Stimulated activated CD8-positive, alpha-beta memory T cell treated with anti-CD3 and anti-CD28 coated beads, Interleukin-15, amount 100 ng/mL, for 48 hours (primary cell): ENCODE measurements at places on chromosomes 11 and 22.

- no peak for DNase-seq
These were observed 113.6 kb upstream of the NNMT start for GRCh38 chr11:114182471-114183043.

- no peak for DNase-seq
These were observed 10.0 kb upstream of the RELT start for GRCh38 chr11:73366265-73366610.

- DNase-seq: no peak
These were observed 54.1 kb upstream of the B3GAT1 start for GRCh38 chr11:134466156-134466555.

- no peak for DNase-seq
These were observed 26.8 kb upstream of the NRIP3 start for GRCh38 chr11:9030601-9031000.

DNA sequence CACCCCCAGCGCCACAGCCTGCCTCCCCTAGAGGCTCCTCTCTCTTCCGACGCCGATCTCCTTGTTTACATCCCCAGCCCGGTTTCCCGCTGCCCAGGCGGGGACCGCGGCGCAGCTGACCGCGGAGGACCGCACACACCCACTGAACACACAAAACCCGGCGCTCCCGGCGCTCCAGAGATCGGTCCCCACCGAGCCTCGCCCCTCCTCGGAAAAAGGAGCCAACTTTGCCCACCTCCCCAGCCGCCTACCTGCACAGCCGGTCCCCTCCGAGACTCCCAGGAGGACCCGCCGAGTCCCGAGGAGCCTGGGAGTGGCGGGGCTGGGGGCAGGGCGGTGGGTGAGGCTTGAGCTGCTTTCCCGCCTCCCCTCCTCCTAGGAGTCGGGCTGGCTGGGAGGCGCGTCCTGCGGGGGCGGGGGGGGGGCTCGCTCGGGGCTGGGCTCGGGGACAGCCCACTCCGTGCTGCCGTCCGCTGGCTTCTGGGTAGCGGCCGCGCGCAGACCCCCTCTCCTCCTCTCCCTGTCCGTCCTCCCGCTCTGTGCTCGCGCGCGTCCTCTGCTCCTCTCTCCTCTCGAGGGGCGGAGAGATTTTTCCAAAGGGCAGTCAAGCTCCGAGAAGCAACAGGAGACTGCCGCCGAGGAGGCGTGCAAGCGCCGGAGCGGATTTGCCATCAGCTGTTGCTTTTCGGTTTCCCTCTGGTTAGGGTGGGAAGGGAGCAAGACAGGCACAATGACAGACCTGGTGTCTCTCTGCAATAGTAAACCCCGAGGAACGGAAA is at the start of gene FXYD6:
FXYD6 (minus strand) TSS at position 318 of the 779 bp plus-strand sequence. CDS start 33,882 bp downstream, outside the sequence.
- no peak for DNase-seq

- no peak for DNase-seq
These were observed 11.9 kb downstream of the PLAAT2 start for GRCh38 chr11:63551091-63551888.

GRCh38 chr11:58564231-58564630 is 11.4 kb downstream of the LPXN start:
- no peak for DNase-seq

DNA sequence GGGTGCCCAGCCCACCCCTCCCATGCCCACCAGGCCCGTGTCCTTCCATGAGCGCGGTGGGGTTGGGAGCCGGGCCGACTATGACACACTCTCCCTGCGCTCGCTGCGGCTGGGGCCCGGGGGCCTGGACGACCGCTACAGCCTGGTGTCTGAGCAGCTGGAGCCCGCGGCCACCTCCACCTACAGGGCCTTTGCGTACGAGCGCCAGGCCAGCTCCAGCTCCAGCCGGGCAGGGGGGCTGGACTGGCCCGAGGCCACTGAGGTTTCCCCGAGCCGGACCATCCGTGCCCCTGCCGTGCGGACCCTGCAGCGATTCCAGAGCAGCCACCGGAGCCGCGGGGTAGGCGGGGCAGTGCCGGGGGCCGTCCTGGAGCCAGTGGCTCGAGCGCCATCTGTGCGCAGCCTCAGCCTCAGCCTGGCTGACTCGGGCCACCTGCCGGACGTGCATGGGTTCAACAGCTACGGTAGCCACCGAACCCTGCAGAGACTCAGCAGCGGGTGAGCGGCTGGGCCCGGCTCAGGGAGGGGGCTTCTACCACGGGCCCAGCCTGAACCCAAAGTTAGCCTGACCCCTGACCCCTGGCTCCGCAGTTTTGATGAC is 3.0 kb downstream of the PKP3 start:
- DNase-seq: no peak

DNA sequence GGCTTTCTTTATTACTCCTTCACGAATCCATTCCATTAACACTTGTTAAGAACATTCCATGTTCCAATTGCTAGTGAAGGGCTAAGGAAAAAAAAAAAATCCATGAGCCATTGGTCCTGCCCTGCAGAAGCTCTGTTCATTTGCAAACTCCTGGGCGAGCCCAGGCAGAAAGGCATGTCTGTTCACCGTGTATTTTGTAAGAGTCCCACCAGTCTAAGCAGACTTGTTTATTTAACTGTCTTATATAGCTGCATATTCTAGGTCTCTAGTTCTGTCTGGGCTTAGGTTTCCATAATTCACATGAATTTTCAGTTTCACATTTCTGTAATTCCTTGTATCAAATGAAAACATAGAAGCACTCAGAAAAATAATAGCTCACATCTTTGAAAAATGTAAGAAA is 97.4 kb upstream of the POU2AF2 start:
- no peak for DNase-seq

DNA sequence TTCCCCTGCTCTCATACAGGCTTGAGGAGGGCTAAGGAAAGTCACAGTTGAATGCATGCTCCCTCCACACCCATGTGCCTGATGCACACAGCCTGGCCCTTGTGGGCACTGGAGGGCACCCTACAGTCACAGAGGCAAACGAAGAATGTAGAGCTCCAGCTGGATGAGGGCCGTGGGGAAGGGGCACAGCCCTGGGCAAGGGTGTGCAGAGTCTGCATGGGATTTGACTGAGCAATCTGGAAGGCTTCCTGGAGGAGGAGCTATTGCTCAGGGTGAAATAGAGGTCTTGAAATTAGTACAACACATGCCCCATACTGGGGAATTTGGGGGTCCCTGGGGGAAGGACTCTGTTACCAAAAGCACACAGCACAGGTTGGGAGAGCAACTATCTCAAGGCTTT is 64.0 kb downstream of the KCNQ1 start:
- no peak for DNase-seq

GRCh38 chr11:67632175-67632981 is 2.6 kb upstream of the NUDT8 start:
- no peak for DNase-seq

- no peak for DNase-seq
These were observed 49.9 kb upstream of the LMO1 start for GRCh38 chr11:8313504-8314090.

DNA sequence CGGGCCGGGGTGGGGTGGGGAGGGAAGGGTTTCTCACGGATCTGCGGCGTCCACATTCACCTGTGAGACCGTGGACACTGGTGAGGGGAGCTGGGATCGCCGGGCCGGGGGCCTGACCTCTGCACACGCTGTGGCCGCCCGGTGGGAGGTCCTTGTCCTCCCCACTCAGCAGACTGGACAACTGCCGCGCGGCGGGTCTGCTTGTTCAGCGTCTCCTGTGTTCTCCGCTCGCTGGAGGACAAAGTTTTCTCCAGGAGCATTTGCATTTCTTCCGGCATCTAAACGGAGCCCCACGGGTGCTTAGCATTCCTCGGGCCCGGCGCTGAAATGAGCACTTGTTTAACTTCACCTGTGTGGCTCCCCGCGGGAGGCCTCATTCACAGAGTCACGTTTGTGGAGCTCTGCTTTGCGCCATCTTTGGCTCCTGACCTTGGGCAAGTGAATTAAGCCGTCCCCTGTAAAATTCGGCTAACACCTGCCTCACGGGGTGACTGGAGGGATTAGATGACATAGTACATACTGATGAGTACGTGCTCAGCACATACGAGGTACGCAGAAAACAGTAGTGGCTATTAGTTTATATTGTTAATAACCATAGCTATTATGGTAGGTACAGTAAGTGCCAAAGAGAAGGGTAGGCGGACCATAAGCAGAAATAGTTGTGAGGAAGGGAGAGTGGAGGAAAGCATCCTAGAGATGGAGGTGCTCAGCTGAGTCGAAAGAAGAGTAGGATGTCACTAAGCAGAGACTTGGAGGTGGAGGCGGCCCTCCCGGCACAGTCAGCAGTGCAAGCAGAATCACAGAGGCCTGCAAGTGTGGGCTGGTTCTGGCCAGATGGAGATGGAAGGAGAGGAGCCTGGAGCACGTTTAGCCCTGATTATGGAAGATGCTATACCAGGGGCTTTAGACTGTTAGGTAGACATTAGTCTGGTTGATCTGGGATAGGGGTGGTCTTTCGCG is 885 bp downstream of the TRMU start:
- no peak for DNase-seq

DNA sequence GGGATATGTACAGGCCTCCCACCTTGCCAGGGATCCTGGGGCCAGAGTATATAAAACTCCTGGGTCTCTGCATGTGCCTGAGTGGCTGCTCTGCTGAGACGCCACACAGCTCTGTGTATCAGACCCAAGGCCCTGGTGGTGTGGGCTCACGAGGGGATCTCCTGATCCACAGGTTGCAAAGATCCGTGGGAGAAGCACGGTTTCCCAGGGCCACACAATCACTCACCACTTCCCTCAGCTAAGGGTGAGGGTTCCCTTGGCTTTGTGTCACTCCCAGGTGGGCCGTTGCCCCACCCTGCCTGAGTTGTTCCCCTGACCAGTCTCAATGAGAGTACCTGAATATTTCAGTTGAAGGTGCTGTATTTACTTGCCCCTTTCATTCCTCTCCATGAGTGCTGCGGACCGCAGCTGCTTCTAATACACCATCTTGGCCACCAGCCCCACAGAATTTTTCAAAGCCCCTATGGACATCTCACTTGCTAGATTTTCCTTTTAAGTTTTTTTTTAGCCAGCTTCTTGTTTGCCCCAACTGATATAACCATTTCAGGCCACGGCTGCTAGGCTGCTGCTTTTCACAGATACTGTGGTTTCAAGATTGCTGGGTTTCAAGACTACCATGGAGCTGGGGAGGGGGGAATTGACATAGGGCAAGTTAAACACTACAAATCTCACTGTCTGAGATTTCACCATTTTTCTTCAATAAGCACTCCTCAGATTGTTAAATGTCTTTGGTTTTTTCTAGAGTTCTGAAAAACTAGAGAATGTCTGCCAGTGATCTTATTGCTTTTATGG is 13.7 kb upstream of the DEPDC7 start:
- DNase-seq: no peak

- no peak for DNase-seq
These were observed 25.1 kb downstream of the OPCML start for GRCh38 chr11:133507185-133507584.

DNA sequence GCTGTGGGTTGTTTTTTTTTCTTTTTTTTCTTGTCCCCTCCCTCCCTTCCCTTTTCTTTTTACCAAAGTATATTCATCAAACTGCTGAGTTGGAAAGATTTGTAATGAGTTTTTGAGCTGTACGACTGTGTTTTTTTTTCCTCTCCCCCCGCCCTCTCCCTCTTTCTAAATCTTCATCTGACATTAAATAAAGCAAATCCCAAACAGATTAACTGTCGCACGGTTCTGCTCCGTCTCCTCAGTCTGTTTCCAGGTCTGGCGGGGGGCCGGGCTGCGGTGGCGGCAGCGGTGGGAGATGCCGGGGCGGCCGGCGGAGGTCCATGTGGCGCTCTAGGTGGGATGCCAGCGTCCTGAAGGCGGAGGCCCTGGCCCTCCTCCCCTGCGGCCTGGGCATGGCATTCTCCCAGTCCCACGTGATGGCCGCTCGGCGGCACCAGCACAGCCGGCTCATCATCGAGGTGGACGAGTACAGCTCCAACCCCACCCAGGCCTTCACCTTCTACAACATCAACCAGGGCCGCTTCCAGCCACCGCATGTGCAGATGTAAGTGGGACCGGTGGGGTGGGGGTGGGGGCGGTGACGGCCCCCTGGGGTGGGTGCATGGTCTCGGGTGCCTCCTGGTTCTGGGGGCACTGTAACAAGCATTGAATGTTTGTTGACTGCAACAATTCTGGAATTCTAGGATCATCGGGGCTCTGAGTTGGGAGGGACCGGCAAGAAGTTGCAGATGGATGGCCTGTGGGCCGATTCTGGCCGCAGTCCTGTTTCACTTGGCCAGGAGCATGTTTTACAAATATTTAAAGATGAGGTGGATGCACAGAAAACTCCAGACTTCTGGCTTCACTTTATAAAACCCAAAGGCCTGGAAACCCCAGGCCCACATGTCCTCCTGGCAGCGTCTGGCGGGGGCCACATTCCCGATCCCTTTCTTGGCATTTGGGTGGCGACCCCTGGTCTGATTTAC is 13.1 kb downstream of the MPPED1 start:
- no peak for DNase-seq

DNA sequence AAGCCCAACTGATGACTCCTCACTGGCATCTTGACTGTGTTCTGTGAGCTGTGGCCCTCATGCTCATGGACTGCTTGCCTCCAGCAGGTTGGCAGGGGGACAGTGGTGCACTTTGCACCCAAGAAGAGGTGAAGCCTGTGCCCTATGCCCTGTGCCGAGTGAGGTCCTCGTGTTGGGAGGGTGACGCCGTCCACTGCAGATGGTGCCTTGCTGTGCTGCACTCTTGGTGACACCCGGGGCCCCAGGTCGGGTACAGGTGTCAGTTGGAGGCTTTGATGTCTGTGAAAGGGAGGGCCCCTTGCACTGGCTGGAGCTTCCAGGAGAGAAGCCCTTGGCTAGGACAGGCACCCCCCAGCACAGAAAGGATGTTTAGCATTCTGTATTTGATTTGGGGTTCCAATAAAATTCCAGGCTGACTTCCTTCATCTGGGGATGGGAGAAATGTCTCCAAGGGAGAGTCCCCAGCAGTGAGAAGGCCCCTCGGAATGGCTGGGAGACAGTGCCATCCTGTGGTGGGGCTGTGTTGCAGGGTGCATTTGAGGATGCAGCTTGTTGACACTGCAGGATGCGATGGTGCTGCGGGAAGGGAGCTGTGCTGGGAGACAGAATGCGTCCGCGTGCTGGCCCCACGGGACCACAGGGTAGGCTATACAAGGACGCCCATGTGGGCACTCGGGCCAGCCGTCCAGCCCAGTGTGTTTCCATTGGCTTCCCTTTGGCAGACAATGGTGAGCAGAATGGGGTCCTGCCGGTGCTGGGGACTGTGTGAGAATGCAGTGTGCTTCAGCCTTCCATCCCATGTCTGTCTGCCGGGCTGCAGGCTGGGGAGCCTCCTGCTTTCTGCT is 2.5 kb upstream of the ZDHHC8 start:
- peak; percentile 31 for DNase-seq

DNA sequence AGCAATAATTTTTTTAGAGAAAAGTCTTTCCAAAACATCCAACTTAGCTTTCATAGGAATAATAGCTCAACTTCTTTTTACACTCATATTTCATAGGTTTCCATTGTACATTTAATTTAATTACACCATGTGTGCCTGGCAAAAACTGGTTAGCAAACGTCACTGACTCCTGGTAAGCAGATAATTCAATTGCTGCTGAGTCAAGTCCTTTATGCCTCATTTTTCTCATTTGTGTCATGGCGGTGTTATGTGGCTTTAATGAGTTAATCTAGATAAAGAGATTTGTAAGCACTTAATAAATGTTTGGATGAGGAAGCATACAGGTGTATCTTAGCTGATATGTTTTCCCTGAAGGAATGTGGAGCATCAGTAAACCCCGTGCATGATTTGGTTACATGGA is 41.2 kb upstream of the PAK1 start:
- DNase-seq: no peak
